ENCODE measurements at places on chromosomes 4 and X. TPM values are rescaled to one million over a fixed set of nuclear protein-coding genes. Genes with fewer than 3 reads are reported as not detected.

DNA sequence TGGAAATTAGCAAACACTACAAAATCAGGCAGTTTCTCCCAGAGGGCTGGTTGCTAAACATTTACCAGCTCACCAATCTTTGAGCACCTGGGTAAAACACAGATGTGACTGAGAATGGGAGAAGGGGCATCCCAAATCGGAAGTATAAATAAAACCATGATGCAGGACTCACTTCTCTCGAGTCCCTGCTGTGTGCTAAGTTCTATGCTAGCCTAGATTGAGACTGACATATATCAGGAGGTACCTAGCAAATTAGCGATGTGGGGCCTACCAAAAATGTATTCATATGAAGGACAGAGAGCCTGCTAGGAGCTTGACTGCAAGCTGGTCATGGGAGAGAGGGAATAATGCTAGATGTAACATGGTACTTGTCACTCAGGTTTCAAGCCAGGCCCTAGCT lies 171.9 kb upstream of the PGRMC2 start:
- H3K4me3 ChIP-seq, result no peak overlapping the region
- H3K27me3 ChIP-seq, result peaks cover 5% of the 10 kb centered on the region
- H3K36me3 ChIP-seq, result no peaks in the 10 kb centered on the region
- no peak for DNase-seq

- DNase-seq, result no peak
- H3K4me3 ChIP-seq, result peak overlapping the region; percentile 61
- no peaks in the 10 kb centered on the region for H3K27me3 ChIP-seq
- H3K36me3 ChIP-seq, result peaks cover 8% of the 10 kb centered on the region
- peaks cover 21% of the 10 kb centered on the region for H3K4me1 ChIP-seq
These were observed 10.0 kb upstream of the ELF4 start for GRCh38 chrX:130120321-130120731.

Gene UGT2B11
- total RNA-seq, result not detected

GRCh38 chrX:104325213-104325585 lies 70.5 kb upstream of the ESX1 start:
- no peaks in the 10 kb centered on the region for H3K4me1 ChIP-seq
- no peaks in the 10 kb centered on the region for H3K27me3 ChIP-seq
- no peak overlapping the region for H3K27ac ChIP-seq
- no peaks in the 10 kb centered on the region for H3K36me3 ChIP-seq
- no peak overlapping the region for H3K4me3 ChIP-seq

DNA sequence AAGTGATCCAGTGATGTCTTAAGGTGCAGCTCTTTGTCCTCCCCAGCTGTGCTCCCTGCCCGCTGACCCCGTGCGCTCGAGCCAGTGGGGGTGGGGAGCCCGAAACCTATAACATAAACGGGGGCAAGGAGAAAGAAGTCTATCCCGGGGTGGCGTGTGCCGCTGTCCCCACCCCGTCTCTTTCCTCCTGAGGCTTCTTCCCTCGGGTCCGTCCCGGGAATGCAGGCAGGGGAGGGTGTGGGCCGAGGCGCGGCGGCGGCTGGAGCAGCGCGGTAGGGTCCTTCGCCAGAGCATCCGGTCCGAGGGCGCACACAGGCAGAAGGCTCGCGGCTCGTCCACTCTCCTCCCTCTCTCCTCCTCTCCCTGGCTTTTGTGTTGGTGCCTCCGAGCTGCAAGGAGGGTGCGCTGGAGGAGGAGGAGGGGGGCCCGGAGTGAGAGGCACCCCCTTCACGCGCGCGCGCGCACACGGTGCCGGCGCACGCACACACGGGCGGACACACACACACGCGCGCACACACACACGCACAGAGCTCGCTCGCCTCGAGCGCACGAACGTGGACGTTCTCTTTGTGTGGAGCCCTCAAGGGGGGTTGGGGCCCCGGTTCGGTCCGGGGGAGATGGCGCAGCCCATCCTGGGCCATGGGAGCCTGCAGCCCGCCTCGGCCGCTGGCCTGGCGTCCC lies at the start of gene RAB33A:
RAB33A (plus strand) TSS at position 517 of the 681 bp plus-strand sequence; CDS start at position 618, 101 bp downstream.
- H3K4me3 ChIP-seq, result peak within 1 kb of the TSS; percentile 94
- peaks cover 43% of the 10 kb centered on the region for H3K4me1 ChIP-seq
- peaks cover 5% of the 10 kb centered on the region for H3K36me3 ChIP-seq
- DNase-seq, result peak; percentile 22
- H3K27me3 ChIP-seq, result no peaks in the 10 kb centered on the region

DNA sequence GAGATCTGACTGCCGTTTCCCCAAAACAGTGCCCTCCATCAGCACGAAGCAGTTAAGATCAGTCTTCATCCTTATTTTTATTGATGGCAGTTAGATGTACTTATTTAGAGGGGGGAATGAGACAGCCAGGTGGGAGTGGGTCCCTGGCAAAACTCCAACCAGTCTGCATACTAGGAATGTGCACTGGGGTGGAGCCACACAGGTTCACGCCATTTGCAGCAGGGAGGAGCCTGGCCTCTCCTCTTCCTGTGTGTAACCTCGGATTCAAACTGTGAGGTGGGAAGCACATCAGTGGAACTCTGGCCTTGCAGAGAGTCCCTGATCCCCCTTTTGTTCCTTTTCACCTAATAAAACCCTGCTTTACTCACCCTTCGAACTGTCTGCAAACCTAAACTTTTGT lies 987.7 kb upstream of the GRIA3 start:
- H3K4me1 ChIP-seq, result no peaks in the 10 kb centered on the region
- no peaks in the 10 kb centered on the region for H3K27me3 ChIP-seq
- no peaks in the 10 kb centered on the region for H3K36me3 ChIP-seq
- no peak overlapping the region for H3K27ac ChIP-seq
- no peak for DNase-seq

- no peak for DNase-seq
- no peaks in the 10 kb centered on the region for H3K27me3 ChIP-seq
- no peak overlapping the region for H3K27ac ChIP-seq
- peaks cover 27% of the 10 kb centered on the region for H3K36me3 ChIP-seq
These were observed 68.4 kb downstream of the SLC10A7 start for GRCh38 chr4:146453181-146453807.

GRCh38 chrX:46912098-46912602 lies at the start of gene JADE3:
TSS of gene JADE3 (plus strand) at chrX:46912421. CDS start at chrX:46984895, 72,474 bp downstream.
- H3K27ac ChIP-seq, result no peak within 1 kb of the TSS
- peaks cover 11% of the 10 kb centered on the region for H3K4me1 ChIP-seq
- H3K4me3 ChIP-seq, result peak within 1 kb of the TSS; percentile 83
- no peaks in the 10 kb centered on the region for H3K36me3 ChIP-seq
- peak; percentile 3 for DNase-seq
- H3K27me3 ChIP-seq, result peaks cover 34% of the 10 kb centered on the region

Gene MAGEC2
- total RNA-seq, result not detected

Gene ING2
- 11.6 TPM for total RNA-seq

Gene PCYT1B
- not detected for total RNA-seq

- H3K27ac ChIP-seq, result no peak overlapping the region
- no peaks in the 10 kb centered on the region for H3K36me3 ChIP-seq
- no peak overlapping the region for H3K4me3 ChIP-seq
- DNase-seq, result no peak
- no peaks in the 10 kb centered on the region for H3K27me3 ChIP-seq
These were observed 30.5 kb upstream of the ADGRG2 start for GRCh38 chrX:19152762-19153161.

DNA sequence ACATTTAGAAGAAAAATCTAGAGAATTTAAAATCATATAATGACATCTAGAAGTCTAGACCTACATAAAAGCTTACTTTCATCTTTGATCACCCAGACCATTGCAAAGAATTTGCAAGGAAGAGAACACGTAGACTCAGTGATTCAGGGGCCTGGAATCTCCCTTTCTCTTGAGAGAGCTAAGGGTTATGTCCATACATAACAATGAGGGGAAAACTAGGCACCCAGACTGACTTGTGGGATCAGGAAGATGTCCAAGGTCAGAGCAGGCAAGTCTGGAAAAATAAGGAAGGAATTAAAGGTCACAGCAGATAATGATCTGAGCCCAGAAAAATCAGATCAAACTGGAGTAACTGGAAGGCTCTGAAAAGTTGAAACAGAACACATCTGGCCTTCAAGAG lies 198.4 kb upstream of the SFRP2 start:
- H3K27ac ChIP-seq, result no peak overlapping the region
- no peak overlapping the region for H3K4me3 ChIP-seq
- peaks cover 2% of the 10 kb centered on the region for H3K27me3 ChIP-seq
- no peaks in the 10 kb centered on the region for H3K4me1 ChIP-seq

GRCh38 chrX:16466640-16467432 lies 183.1 kb upstream of the S100G start:
- no peaks in the 10 kb centered on the region for H3K4me1 ChIP-seq
- no peaks in the 10 kb centered on the region for H3K36me3 ChIP-seq
- no peak for DNase-seq
- H3K4me3 ChIP-seq, result no peak overlapping the region
- H3K27ac ChIP-seq, result no peak overlapping the region

GRCh38 chrX:40154250-40154852 lies 56.6 kb upstream of the BCOR start:
- no peaks in the 10 kb centered on the region for H3K36me3 ChIP-seq
- peak overlapping the region; percentile 77 for H3K27ac ChIP-seq
- no peaks in the 10 kb centered on the region for H3K27me3 ChIP-seq
- no peak for DNase-seq
- H3K4me3 ChIP-seq, result peak overlapping the region; percentile 80

GRCh38 chr4:118177126-118177525 lies 142.8 kb downstream of the NDST3 start:
- no peak for DNase-seq
- H3K4me1 ChIP-seq, result peaks cover 32% of the 10 kb centered on the region
- no peaks in the 10 kb centered on the region for H3K27me3 ChIP-seq
- no peak overlapping the region for H3K4me3 ChIP-seq
- no peak overlapping the region for H3K27ac ChIP-seq

GRCh38 chrX:2441466-2441865 lies 59.3 kb downstream of the DHRSX start:
- H3K4me1 ChIP-seq, result no peaks in the 10 kb centered on the region
- no peak for DNase-seq
- no peaks in the 10 kb centered on the region for H3K27me3 ChIP-seq
- H3K36me3 ChIP-seq, result peaks cover 7% of the 10 kb centered on the region
- H3K4me3 ChIP-seq, result no peak overlapping the region
- no peak overlapping the region for H3K27ac ChIP-seq

DNA sequence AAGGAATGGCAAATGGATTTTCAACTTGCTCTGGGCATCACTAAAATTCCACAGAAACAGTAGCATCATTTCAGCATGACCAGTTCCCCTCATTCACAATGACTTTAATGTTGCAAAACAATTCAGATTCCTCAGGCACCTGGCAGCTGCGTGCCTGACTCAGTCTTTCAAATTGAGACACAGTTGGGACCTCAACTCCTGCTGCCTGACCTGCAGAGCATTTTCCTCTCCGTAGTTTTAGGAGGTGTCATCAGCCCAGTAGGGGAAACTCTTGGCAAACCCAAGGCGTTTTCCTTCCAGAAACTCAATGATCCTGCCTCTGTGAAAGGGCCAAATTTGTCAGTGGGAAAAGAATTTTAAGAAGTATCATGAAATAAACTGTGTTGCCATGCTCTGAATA lies 388.9 kb downstream of the SPRY1 start:
- no peaks in the 10 kb centered on the region for H3K36me3 ChIP-seq
- H3K4me3 ChIP-seq, result no peak overlapping the region
- no peaks in the 10 kb centered on the region for H3K27me3 ChIP-seq
- H3K27ac ChIP-seq, result no peak overlapping the region
- no peaks in the 10 kb centered on the region for H3K4me1 ChIP-seq
- DNase-seq, result no peak

DNA sequence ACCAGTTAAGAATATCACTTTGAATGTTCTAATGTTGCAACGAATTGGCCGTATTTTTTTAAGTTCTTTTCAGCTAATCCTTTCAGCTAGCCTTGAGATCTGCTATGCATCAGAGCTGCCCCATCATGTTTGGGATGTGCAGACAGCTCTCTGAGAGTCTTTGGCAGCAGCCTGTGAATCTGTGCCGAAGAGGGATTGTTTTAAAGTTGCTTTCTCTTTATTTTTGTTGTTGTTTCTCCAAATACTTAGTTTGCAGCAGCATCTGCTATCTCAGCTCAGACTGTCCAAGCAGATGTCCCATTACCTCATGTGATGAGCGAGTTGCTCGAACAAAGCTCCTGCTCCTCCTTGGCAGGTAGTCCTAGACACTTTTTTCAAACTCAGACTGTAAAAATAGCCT lies 1002.5 kb upstream of the INTU start:
- H3K27ac ChIP-seq, result no peak overlapping the region
- H3K4me1 ChIP-seq, result no peaks in the 10 kb centered on the region
- H3K27me3 ChIP-seq, result no peaks in the 10 kb centered on the region
- H3K36me3 ChIP-seq, result no peaks in the 10 kb centered on the region
- DNase-seq, result no peak

Gene FHIP1A
- total RNA-seq, result not detected

Gene MAGEC3
- total RNA-seq, result not detected

DNA sequence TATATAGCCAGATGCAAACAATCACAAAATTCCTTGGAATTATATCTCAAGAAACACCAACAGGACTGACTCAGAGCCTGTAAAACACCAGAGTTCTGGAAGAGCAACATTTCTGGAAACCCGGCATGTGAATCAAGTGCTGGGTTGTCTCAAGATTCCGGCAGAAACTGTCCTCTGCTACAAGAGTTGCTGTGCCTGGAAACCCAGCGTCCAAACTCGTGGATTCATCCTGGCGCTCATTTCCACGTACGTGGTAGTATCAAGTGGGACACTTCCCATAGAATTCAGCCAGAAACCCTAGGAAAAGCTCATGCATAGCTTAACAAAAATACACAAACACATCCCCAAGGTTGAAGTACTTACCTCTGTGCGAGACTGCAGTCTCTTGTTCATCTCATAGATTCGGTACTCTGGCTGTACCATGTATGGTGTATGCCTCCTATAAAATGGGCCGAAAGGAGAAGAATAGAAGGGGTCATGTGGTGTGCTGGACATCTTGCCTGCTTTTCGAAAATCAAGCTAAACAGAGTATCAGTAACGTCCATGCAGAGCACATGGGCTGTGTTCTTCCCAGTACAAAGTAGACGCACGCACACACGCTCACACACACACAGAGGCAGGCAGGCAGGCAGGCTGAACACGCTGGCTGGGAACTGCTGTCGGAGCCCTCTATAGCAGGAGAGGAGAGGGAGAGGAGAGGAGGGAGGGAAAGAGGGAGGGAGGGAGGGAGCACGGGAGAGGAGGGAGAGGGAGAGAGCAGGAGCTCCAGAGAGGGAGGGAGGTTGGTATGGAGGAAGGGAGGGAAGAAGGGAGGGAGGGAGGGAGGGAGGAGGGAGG lies at the start of gene LDB2:
LDB2 (minus strand) TSS at position 655 of the 837 bp plus-strand sequence.
- no peak within 1 kb of the TSS for H3K27ac ChIP-seq
- DNase-seq, result no peak
- H3K36me3 ChIP-seq, result no peaks in the 10 kb centered on the region
- peaks cover 19% of the 10 kb centered on the region for H3K27me3 ChIP-seq

All from activated T-helper 1 cell treated with anti-CD3 and anti-CD28 coated beads, Interleukin-12 subunit alpha, Interleukin-12 subunit beta, Interleukin-2, Interleukin-4 antibody, amounts not matched to agents 30 ng/mL and 10 ng/mL and 1 ng/mL, durations not matched to agents 14 hours and 24 hours and 36 hours (primary cell).